ENCODE measurements at places on chromosomes 1 and 21. TPM values are rescaled to one million over a fixed set of nuclear protein-coding genes. Genes with fewer than 3 reads are reported as not detected.

DNA sequence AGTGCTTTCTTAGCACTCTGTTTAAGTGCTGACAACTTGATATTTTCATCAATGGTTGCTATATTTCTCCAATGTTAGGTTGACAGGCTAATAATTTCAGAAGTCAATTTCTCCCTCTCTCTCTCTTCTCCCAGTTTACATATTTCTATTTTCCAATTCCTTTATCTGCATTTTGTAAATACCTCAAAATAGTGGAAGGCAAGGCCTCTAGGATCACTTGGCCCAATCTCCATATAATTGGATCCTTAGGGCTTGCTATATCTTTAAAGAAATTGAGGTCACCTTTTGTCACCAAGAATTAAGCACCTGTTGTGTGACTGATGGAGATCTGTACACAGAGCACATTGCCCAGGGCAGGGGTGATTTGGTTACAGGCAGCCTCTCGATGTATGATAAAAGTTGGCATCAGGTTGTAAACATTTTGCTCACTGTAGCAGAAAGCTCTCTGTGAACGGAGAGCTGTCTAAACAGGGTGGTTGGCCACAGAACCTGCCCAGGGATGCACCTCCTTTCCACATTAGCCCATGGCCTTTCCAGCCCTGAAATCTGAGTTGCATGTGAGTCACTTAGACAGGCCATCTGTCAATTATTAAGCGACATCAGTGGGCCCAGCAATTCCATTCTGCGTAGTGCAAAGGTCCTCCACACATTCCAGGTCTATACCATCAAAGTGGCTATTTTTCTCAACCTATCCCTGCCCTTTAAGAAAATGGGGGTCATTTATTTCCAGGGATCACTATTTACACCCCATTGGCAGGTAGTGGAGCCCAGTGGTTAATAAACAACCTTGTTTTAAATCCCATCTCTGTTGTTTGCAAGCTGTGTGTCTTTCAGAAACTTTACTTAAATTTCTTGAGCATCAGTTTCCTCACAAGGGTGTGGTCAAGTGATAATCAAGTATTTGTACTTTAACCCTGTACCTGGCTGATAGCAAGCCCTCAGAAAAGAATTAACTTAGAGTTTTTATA is 29.1 kb upstream of the IRF2BP2 start:
- H3K36me3 ChIP-seq: no peaks in the 10 kb centered on the region
- no peak overlapping the region for H3K4me3 ChIP-seq
- no peaks in the 10 kb centered on the region for H3K27me3 ChIP-seq

DNA sequence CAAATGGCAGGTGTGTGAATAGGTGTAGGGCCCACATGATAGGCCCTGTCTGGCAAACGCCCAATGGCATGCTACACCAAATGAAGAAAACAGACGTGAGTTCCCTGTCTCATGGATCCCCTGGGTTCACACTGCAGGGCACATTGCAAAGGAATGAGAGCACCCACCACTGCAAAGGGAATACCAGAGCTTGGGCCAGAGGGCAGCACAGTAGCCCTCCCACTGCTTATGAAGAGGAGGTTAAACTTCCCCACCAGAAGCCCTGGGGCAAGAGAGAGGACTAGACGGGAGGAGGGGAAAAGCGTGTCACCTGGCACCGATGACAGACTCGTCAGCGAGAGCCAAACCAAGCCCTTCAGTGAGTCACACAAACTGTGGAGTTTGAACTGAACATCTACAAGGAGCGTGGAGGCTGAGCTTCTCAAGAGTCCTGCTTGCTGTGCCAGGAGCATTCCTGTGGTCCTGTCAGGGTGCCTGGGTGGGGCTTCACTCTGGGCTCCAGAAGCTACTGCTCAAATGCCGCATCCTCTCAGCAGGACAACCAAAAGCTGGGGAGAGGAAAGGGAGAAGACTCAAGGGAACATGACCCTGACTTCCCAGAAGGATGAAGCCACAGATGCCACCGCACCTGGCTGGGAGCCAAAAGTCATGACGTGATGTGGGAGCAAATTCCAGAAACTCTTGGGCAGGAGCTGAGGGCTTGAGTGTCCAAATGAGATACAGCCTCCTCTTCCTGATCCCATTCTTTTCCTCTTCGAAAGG is 61.1 kb downstream of the TOMM20 start:
- H3K4me3 ChIP-seq: no peak overlapping the region
- DNase-seq: no peak
- no peaks in the 10 kb centered on the region for H3K36me3 ChIP-seq

The CRYAA gene
- total RNA-seq: not detected

The C1QTNF12 gene
- total RNA-seq: 0.91 TPM

GRCh38 chr21:14583629-14584255 is 37.6 kb upstream of the SAMSN1 start:
- no peak overlapping the region for H3K27ac ChIP-seq
- no peak for DNase-seq
- peaks cover 15% of the 10 kb centered on the region for H3K4me1 ChIP-seq
- H3K27me3 ChIP-seq: no peaks in the 10 kb centered on the region
- H3K36me3 ChIP-seq: no peaks in the 10 kb centered on the region

GRCh38 chr1:172760121-172760520 is 101.2 kb downstream of the FASLG start:
- peaks cover 8% of the 10 kb centered on the region for H3K36me3 ChIP-seq
- peaks cover 39% of the 10 kb centered on the region for H3K27me3 ChIP-seq
- peaks cover 2% of the 10 kb centered on the region for H3K4me1 ChIP-seq
- no peak overlapping the region for H3K27ac ChIP-seq
- no peak for DNase-seq

GRCh38 chr1:153711026-153711425 is 16.8 kb upstream of the INTS3 start:
- H3K36me3 ChIP-seq: peaks cover 5% of the 10 kb centered on the region
- H3K27me3 ChIP-seq: peaks cover 12% of the 10 kb centered on the region
- peaks cover 7% of the 10 kb centered on the region for H3K4me1 ChIP-seq
- H3K4me3 ChIP-seq: no peak overlapping the region
- no peak overlapping the region for H3K27ac ChIP-seq

The PCAT6 gene
- total RNA-seq: not detected

The NCAM2 gene
- not detected for total RNA-seq

- no peak for DNase-seq
- no peaks in the 10 kb centered on the region for H3K27me3 ChIP-seq
- peaks cover 7% of the 10 kb centered on the region for H3K4me1 ChIP-seq
- H3K4me3 ChIP-seq: peak overlapping the region; percentile 95
- no peaks in the 10 kb centered on the region for H3K36me3 ChIP-seq
These were observed 1.4 kb upstream of the CACNA1S start for GRCh38 chr1:201113451-201114244.

The SERPINC1 gene
- not detected for total RNA-seq

GRCh38 chr1:56106531-56107274 is 472.7 kb downstream of the PLPP3 start:
- no peaks in the 10 kb centered on the region for H3K27me3 ChIP-seq
- H3K27ac ChIP-seq: no peak overlapping the region
- H3K36me3 ChIP-seq: no peaks in the 10 kb centered on the region
- H3K4me3 ChIP-seq: no peak overlapping the region

DNA sequence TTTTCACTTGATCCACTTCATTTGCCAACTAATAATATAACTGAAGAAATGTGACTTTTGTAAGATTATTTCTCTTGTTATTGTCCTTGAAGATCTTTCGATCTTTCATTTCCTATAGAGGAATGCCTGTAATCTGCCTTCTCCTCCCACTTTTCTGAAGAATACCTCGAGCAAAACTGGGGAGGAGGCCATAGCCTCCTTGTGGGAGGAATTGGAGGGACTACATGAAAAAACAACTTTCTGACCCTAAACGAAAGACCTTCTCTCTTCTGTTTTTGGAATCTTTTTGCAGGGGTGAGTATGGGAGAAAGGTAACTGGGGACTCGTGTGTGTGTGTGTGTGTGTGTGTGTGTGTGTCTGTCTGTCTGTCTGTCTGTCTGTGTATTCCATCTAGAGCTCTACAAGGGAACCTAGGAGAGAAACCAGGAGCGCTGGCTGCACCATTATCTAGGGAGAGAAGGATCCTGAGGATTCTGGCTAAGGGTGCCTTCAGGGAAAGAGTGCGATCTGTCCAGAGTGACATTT is 32.4 kb upstream of the MAB21L3 start:
- no peaks in the 10 kb centered on the region for H3K36me3 ChIP-seq
- H3K27ac ChIP-seq: no peak overlapping the region
- no peak for DNase-seq

Data from T-helper 17 cell (primary cell).